T-helper 2 cell (primary cell): ENCODE measurements at places on chromosomes 5 and 9.

DNA sequence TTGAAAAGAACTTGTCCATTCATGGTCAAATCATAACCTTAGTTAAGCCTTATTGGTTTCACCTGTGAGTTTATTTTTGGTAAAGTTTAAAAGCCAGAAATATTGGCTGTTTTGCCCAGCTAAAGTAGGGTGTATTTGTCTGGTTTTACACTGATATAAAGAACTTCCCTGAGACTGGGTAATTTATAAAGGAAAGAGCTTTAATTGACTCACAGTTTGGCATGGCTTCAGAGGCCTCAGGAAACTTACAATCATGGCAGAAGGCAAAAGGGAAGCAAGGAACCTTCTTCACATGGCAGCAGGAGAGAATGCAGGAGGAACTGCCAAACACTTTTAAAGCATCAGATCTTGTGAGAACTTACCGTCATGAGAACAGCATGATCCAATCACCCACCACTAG, 55.3 kb downstream of the JAKMIP2 start:
- no peak for DNase-seq

- no peak for DNase-seq
Observed at GRCh38 chr5:151682751-151683331, 3.9 kb downstream of the SPARC start.

DNA sequence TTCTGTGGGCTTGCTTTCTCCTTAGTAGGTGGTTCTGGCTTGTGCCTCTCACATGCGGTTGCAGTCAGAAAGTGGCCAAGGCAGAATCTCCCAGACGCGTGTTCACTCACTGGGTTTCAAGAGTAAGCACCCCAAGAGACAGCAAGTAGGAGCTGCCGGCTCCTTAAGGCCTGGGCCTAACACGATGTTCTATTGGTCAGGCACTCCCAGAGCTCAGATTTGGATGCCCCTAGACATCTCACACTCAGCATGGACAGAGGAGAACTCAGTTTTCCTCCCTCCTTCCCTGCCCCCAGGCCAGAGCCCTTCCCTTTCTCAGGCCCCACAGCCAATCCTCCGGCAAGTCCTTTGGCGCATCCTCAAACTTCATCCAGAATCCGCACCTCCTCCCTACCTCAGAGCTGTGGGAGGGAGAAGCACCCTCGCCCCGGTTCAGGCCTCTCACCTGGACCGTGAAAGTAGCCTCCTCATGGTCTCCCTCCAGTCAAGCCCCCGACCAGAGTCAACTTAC, 6.5 kb upstream of the CARD19 start:
- no peak for DNase-seq

DNA sequence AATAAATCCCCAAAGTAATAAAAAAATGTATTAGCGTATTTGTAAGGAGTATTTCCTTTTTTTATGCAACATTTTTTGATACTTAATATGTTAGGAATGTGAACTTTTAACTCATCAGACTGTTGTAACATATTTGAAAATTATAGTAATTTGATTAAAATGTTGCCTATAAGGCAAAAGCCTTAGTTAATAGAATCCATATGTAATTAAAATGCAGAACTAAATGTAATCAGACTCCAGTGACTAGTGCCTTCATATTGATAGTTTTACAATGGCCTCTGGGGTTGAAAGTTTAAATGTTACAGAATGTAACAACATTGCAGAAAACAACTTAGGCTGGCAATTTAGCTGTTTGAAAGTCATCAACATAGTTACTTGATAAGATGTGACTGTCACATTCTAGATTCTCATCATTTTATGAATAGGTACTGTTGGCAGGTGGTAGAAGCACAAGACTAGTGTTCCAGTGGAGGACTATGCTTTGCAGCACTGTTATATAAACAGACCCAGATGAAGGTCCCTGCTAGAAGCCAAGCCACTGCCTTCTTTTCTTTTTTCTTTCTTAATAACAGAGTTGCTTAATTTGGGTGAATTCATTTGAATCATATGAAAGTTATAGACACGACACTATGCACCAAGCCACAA, 382.9 kb downstream of the CCDC171 start:
- DNase-seq, result no peak

DNA sequence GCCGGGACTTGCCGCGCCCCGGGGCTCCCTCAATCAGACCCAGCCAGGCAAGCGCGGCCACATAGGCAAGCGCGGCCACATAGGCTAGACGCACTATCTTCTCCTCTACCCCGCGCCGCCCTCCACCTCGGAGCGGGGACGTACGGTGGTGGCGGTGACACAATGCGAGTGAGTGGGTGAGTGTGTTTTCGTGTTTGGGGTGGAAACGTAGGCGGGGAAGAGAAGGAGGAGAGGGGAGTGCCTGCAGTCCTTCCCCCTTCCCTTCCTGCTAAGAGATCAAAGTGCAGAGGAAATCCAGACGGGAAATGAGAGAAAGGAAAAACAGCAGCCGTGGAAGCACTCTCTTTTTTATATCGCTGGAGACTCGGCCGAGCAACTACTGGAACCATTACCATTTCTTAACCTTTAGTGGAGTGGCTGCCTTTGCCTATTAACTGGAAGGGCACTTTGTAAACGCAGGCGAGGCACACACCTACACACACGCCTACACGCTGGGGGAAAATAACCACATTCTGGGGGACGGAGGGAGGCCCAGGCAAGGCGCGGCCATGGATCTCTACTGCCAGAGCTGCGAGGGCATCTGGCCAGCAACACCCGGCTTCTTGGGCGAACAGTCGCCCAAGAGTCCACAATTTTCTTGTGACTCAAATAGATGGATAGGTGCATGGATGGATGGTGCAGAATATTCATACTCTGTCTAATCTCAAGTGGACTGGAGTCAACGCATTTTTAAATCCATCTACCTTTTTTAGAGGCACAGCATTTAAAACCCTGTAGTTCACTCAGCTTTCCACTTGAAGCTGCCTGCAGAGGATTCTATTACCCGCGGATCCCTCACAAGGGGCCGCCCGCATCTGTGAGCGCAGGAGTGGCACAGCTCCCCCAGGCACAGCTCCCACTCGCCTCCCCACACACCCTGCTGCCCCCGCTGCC, 2.1 kb downstream of the EDIL3 start:
- no peak for DNase-seq

DNA sequence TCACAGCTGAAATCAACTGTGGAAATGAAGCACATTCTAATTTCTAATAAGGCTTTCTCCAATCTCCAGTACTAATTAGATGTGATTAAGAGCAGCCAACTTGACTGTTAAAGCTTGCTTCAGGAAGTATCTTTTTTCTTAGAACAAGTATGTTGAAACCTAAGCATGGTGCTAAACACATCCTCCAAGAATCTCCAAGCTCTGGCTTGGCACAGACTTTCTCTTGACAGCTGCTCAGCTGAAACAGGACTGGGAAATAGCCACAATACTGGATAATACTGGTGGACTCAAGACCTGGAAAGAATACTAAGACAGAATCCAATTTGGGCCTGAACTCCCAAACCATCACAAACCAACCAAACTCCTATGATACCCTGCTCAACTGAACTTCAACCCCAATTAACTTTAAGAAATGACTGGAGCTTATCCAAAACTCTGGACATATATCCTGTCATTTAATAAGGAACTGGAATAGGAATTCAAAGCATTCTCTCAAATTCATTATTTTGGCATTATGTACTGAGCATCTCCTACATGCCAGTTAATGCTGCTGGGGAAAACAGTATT, 16.2 kb downstream of the PRKAA1 start:
- DNase-seq, result no peak

- no peak for DNase-seq
Observed at GRCh38 chr5:33114361-33114760, 326.4 kb upstream of the TARS1 start.

- no peak for DNase-seq
Observed at GRCh38 chr5:163408311-163408923, 29.0 kb upstream of the CCNG1 start.

GRCh38 chr9:132239518-132239917, 77.7 kb downstream of the NTNG2 start:
- no peak for DNase-seq

DNA sequence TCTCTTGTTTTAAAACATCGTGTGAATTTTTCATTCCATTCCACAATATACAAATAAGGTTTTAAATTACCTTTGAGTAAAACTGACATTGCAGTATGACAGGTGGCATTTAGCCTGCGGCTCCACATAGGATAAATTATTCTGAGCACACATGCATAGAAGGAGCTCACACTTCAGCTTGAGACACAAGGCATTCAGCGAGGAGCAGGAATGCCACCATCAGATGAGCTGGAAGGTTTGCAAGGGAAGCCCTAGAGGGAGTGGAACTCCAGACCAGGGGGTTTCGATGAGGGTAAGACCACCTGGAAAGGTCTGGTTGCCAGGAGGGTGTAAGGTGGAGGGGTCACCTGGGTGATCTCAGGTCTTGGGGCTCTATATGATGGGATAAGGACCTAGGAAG, 259.0 kb upstream of the ADRA1B start:
- no peak for DNase-seq

- DNase-seq, result no peak
Observed at GRCh38 chr5:135423146-135423845, 23.9 kb downstream of the DCANP1 start.

GRCh38 chr9:86287013-86287412, 4.7 kb upstream of the ISCA1 start:
- no peak for DNase-seq

DNA sequence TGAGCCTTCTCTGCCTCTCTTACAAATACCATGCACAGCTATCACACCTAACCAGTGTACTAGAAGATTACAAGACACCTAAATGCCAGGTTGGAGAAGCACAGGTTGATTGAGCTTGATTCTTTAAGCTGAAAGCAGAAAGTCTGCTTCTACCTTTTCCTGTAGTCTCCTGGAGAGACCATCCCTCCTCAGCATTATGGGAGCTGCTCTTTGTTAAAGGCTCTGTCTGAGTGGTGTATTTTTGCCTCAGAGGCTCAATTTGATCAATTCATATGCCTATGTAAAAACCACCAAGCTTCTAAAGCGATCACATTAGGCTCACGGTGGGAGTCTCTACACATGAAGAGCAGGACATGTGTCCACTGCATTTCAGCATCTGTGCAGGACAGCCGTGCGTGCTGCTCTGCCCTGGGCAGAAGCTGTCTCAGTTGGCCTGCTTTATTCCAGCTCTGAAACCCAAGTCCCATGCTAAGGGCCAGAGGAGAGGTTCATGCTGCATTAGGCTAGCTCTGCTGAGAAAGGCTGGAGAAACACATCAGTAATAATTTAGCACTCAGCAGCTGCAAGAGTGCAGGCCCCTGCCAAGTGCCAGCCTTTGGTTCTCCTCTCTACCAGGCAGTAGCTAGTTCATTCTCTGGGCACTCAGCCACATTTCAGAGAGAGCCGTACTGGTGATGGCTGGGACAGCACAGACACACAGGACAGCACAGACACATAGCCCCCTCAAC, 41.7 kb downstream of the TMEM167A start:
- DNase-seq, result no peak

GRCh38 chr5:117559005-117559844, 984.6 kb upstream of the SEMA6A start:
- DNase-seq, result no peak

DNA sequence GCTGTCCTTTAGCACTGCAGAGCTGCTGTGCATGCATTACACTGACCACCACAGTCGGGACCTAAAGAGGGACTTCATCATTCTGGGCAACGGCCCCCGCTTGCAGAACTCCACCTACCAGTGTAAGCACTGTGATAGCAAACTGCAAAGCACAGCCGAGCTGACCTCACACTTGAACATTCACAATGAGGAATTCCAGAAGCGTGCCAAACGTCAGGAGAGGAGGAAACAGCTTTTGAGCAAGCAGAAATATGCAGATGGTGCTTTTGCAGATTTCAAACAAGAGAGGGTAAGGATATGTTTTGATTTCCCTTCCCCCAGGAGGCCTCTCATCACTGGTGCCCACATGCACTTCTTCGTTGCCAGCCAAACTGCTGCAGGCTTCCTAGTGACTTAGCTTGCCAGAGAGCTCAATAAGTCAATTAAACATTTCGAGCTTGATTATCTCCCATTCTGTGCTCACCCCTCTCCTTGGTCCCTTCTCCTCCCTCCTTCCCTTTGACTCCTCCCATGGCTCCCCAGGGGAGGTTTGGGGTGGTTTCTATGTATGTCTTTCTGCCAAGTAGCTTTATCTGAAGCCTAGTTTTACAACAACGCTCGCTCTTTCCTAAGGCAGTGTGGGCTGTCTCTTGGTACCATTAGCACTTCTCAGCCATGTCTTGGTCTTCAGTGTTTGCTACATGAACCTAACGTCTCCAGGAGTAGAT, 66.7 kb downstream of the ZNF462 start:
- DNase-seq, result no peak
